ENCODE measurements at places on chromosomes 3 and 15.

- no peak for DNase-seq
Observed at GRCh38 chr3:16741103-16741758, 136.0 kb upstream of the DAZL start.

DNA sequence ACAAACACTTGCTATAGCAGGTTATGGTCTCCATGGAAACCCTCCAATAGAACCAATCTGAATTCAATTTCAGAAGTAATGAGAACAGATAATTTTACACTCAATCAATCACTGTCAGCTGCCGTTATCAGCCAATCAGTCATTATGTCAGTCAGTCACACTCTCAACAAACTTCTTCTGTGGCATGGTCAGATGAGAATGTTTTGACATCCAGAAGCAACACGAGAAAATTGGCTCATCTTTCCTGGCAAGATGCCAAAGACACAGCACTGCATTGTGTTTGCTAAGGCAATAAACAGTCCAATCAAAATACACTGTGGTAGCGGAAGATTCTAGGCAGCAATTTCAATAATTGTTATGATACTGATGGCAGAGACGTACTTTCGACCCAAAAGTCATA, 190.7 kb downstream of the RORA start:
- no peak for DNase-seq

GRCh38 chr3:126512026-126512425, 5.5 kb downstream of the UROC1 start:
- no peak for DNase-seq

DNA sequence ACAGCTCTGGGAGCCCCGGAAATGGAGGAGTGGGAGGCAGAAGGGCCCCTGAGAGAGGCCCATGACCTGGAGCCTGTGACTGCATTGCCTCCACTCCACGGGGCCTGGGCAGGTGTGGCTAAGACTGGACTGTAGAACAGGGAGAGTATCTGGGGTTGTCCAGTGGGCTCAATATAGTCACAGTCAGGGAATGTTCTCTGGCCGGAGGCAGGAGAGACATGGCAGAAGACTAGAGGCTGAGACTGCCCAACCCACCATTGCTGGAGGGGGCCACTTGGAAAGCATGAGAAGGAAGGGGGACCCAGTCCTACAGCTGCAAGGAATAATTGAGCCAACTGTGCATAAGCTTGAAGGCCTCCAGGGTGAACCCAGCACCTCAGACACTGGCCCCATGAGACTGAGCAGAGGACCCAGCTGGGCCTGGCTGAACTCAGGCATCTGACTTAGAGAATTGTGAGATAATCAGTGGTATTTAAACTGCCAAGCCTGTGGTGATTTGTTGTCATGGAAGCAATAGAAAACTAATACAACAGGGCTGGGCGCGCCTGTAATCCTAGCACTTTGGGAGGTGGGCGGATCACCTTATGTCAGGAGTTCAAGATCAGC, 33.1 kb downstream of the NIPA2 start:
- DNase-seq: no peak
